Caco-2 (cell line): ENCODE measurements at places on chromosomes 12 and 14. TPM values are rescaled to one million over a fixed set of nuclear protein-coding genes. Genes with fewer than 3 reads are reported as not detected.
A peak's percentile ranks its signal among the peaks of the same experiment; 100 is the strongest.

The HPD gene
- 0.20 TPM in 1 of 2 replicates, not detected in the other for total RNA-seq

The BDKRB2 gene
- total RNA-seq: 1.4 and 2.0 TPM in 2 replicates

DNA sequence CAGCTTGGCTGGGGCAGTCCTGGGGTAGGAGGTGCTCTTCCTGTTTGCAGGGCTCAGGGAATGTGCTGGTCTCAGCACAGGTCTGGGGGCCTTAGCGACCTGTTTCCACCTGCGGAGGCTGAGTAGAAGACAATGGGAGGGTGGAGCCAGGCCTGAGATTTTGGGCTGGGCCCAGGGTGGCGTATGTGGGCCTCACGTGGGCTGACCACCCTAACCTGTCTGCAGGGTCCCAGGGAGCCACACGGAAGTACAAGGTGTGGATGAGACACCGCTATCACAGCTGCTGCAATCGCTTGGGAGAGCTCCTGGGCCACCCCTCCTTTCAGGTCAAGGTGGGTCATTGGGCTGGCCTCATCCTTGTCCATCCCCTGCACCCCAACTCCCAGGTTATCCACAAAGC, 1.1 kb downstream of the NOC4L start:
- peaks cover 2% of the 10 kb centered on the region for H3K36me3 ChIP-seq
- no peak for DNase-seq
- peak overlapping the region; percentile 89 for H3K27ac ChIP-seq

DNA sequence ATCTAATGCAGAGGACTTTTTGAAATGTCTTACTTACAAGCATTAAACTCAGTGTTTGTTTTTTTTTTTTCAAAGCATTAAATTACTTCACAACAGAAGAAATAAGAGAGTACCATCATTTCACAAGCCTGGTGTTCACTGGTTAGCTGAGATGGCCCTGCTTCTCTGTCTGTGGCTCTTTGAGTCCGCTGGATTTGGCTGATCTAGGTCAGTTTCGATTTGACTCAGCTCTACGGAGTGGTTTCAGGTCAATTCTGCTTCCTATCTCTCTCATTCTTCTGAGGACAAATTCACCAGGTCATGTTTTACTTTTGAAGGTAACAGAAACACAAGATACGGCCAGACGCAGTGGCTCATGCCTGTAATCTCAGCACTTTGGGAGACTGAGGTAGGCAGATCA, 1066.1 kb downstream of the FLRT2 start:
- DNase-seq: no peak
- no peaks in the 10 kb centered on the region for H3K4me1 ChIP-seq
- H3K27ac ChIP-seq: no peak overlapping the region

DNA sequence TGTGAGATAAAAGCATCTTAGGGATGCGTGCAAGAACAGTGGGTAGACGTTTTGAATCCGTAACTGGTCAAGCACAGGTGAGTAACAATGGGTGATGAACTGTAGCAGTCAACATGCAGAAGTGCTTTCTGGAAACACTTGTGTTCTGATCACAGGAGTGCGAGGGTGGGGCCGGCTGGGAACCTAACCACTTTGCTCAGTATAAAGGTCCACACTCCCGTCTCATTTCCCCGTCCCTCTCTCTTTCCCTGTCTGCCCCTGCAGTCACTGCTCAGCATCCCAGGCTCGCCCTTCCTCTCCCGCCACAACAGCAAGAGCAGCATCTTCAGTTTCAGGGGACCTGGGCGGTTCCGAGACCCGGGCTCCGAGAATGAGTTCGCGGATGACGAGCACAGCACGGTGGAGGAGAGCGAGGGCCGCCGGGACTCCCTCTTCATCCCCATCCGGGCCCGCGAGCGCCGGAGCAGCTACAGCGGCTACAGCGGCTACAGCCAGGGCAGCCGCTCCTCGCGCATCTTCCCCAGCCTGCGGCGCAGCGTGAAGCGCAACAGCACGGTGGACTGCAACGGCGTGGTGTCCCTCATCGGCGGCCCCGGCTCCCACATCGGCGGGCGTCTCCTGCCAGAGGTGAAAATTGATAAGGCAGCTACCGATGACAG, 127.1 kb downstream of the FIGNL2 start:
- no peaks in the 10 kb centered on the region for H3K27me3 ChIP-seq
- H3K4me1 ChIP-seq: peaks cover 5% of the 10 kb centered on the region
- no peak overlapping the region for H3K4me3 ChIP-seq
- H3K27ac ChIP-seq: no peak overlapping the region

DNA sequence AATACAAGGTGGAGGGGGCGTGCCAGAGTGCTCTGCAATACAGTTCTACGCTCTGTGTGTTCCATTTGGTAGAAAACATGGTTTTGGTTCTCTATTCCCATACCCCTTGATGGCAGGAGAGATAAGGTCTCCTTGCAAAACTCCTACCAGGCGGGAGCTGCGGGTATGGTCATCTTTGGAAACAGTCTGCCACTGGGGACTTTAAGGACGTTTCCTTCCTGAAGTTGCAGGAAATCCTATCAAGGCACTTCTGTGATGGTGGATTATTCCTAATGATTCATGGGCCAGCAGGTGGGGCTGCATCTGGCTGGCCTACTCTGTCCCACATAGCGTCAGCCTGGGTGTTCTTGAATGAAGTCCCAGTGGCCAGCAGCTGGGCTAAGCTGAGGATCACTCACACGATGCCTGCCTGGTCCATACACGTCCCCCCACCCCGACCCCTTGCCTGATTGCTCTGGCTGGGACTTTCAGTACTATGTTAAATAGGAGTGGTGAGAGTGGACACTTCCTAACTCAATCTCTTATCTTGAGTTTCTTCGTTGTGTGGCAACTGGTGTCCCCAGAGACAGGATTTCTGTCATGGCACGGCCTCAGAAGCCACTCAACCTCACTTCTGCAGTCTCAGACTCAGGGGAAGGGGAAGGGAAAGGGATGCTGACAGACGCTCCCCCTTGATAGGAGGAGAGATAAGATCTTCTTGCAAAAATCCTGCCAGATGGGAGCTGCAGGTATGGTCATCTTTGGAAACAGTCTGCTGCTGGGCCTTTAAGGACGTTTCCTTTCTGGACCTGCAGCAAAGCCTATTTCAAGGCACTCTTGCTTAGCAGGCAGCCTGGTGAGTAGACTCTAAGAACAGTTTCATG, 61.0 kb upstream of the FKBP4 start:
- H3K36me3 ChIP-seq: no peaks in the 10 kb centered on the region
- 0 out of 2 replicates have a peak, but pooled peaks cover 1% of the 10 kb centered on the region for H3K27me3 ChIP-seq
- no peak overlapping the region for H3K27ac ChIP-seq
- H3K4me1 ChIP-seq: no peaks in the 10 kb centered on the region
- no peak for DNase-seq
- no peak overlapping the region for H3K4me3 ChIP-seq
